ENCODE measurements at places on chromosomes 3 and 15.

DNA sequence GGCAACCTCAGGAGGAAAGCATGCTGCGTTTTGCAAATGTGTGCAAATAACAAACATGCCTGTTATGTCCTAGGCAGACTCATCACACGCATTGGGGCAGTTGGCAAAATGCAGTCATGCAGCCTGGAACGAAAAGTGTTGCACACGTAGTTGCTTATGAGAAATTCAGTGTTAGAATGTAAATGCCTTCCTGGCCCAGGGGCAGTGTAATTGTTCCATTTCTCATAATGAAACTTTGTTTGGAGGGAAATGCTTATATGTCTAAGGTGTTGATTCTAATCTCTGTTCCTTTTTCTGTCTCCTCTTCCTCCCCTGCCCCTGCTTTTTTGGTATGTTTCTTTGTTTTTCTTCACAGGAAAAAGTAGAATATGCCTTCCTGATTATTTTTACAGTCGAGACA lies 156.0 kb downstream of the CACNA1D start:
- DNase-seq: no peak

GRCh38 chr3:129795186-129796010 lies 98.1 kb downstream of the TMCC1 start:
- DNase-seq: no peak

GRCh38 chr3:13579063-13579462 lies 30.1 kb downstream of the FBLN2 start:
- DNase-seq: peak; percentile 84

GRCh38 chr3:188243124-188243795 lies 89.3 kb downstream of the LPP start:
- no peak for DNase-seq

GRCh38 chr3:185188816-185189215 lies 36.0 kb upstream of the C3orf70 start:
- no peak for DNase-seq

- DNase-seq: no peak
Measured at GRCh38 chr3:51712511-51712931, 5.7 kb downstream of the GRM2 start.

GRCh38 chr3:195004512-195005250 lies 266.3 kb downstream of the XXYLT1 start:
- no peak for DNase-seq

- no peak for DNase-seq
Measured at GRCh38 chr3:179299999-179300613, 22.7 kb upstream of the ZNF639 start.

Data from fibroblast of villous mesenchyme (primary cell).